Sigmoid colon (tissue), 7 donors: ENCODE measurements at places on chromosomes 7 and 10. TPM values are rescaled to one million over a fixed set of nuclear protein-coding genes. Genes with fewer than 3 reads are reported as not detected.

- no peak for DNase-seq
These were observed 22.4 kb downstream of the VIPR2 start for GRCh38 chr7:159122276-159122675.

Gene ITGB8
- 9.0 TPM for total RNA-seq

Gene SLC39A12
- 0.14 TPM for total RNA-seq

GRCh38 chr7:90320014-90320413 is 1.1 kb downstream of the FAM237B start:
- DNase-seq = no peak

Gene TMEM273
- 11.0 TPM for total RNA-seq

DNA sequence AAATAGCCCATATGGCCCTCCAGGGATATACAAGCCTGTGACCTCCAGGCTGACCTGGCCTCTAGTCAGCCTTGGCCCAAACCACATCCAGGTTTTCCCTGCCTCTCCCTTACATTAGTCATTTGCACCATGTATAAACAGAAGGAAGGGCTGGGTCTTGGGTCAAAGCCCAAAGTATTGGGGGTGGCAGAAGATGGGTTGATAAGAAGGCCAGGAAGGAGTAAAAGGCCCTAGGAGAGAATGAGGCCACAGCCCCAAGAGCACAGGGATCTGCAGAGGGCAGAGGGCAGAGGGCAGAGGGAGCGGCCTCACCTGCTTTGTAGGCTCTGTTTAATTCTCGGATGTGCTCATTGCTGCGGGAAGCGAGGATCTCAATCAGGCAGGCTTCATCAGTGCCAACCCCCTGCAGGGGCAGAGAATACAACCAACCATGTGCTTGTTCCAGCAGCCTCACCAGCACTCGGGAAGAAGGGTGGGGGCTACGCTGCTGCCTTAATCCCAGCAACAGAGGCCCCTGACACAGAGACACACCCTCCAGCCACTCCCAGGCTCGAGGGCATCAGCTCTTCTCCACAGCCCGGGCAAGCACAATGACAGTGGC is 31.3 kb downstream of the PLAC9 start:
- no peak for DNase-seq

GRCh38 chr7:156832195-156832877 is 60.6 kb downstream of the LMBR1 start:
- no peak for DNase-seq

Gene GSTO2
- total RNA-seq = 1.3 TPM

DNA sequence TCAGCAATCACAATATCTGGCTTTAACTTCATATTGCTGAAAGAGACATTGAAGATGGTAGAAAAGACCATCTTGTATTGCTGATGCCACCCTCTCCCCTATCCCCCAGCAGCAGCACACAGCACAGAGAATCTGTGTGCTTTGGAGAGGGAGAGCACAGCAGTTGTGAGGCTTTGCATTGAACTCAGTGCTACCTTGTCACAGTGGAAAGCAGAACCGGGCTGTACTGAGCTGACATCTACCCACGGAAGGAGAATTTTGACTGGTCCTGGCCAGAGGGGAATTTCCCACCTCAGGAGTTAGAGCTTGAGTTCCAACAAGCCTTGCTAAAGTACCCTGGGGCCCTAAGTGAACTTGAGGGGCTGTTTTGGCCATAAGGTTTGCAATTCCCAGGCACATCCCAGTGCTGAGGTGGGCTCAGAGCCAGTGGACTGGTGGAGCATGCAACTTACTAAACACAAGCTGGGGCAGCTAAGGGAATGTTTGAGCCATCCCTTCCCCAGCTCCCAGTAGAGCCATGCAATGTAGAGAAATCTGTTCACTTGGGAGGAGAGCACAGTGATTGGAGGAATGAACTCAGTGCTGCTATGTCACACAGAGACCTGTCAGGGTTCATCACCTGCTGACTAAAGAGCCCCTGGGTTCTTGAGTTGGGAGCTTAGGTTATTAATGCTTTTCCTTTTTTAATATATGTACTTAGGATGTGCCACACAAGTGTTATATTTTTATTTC is 62.1 kb downstream of the OR13A1 start:
- DNase-seq = no peak

- DNase-seq = peak; percentile 68
These were observed 1.3 kb downstream of the HOXA7 start for GRCh38 chr7:27154901-27155815.

DNA sequence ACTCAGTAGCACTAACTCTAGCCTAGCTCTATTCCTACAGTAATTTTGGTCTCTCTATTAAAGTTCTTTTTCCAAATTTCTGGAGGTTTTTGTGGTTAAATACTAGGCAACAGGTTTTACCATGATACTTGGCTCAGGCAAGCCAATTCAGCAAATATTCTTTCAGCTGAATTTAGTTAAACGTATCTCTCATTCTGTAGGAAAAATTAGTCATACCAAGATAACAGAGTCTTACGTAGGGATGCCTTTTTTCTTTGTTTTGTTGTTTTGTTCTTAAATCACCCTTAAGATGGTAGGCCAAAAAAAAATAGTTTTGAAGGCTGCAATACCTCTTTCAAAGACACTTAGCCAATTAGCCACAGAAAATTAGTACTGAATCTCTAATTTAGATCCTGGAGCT is 180.5 kb downstream of the MAGI2 start:
- DNase-seq = no peak

GRCh38 chr10:34254596-34254995 is 560.5 kb downstream of the PARD3 start:
- no peak for DNase-seq

Gene TCAF2
- 2.9 TPM for total RNA-seq

GRCh38 chr10:62162261-62162981 is 106.2 kb downstream of the RTKN2 start:
- no peak for DNase-seq

- no peak for DNase-seq
These were observed 4.8 kb downstream of the ELOVL3 start for GRCh38 chr10:102230861-102231356.

DNA sequence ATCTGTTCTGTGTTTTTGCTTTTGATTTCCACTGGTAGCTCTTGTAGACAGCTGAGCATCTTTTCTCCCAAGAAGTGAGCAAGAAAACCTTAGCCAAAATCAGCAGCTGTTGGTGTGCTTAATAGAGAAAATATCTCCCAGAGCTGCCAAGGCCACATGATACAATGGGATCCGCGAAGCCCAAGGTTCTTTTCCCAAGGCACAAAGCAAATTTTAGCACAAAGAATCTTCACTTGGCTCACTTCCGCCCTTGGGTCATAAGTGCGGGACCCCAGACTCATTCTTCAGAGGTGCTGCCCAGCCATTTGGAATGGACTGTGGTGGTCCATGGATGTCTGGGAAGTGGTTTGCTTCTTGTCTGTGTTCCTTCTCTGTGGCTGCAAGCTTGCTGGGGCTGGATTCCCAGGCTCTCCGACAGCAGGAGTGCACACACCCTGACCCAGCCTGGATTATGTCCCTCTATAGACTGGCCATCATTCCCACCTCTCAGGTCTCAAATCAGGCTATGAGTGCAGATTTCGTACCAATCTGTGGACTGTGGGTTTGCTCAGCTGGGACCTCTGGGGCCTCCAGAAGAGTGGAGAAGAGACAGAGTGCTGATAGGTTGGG is 93.0 kb upstream of the TMEM72 start:
- no peak for DNase-seq

DNA sequence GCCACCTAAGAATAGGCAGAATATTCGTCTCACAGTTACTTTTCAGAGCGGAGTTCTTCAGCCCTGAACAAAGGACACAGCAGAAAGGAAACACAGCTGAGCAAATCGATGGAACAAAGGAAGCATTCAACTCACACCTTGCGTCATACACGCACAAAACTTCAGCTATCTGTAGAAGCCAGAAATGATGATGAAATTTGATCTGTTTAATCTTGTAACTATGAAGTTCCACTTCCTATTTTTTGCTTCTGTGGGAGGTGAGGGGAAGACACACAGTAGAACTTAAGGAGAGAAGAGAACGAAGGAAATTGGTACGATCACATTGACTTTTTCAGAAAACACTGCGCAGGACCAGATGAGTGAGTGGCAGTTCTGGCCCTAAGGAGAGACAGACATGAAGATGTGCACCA is 26.2 kb downstream of the FAM171A1 start:
- no peak for DNase-seq

- no peak for DNase-seq
These were observed 137.9 kb upstream of the LYZL1 start for GRCh38 chr10:29151005-29151404.

DNA sequence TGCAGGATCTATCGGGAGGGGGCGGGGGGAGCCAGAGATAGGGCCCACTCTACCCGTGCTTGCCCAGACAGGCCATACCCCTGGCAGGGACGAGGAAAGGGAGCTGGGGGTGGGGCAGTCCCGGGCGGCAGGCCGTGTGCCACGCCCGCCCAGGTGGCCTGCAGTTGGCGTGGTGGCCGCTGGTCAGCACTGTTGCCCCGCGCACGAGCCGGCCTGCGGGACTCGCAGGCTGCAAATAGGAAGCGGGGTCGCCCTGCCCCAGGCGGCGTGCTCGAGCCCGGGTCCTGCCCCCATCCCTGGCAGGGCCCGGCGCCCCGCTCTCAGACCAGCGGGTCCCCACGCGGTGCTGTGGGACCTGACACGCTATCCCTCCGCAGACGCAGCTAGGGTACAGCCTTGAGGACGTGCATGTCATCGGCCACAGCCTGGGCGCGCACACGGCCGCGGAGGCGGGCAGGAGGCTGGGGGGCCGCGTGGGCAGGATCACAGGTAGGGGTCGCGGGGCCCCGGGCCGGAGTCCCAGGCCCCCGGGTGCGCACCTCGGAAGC is 6.7 kb downstream of the PNLIPRP2 start:
- DNase-seq = no peak

Gene VPS37D
- 1.6 TPM for total RNA-seq

Gene NKX2-3
- 33.1 TPM for total RNA-seq

Gene AKR1C2
- 8.6 TPM for total RNA-seq

Gene CYP17A1
- total RNA-seq = not detected

GRCh38 chr10:5582736-5583135 is 58.0 kb downstream of the CALML3 start:
- no peak for DNase-seq

GRCh38 chr7:131970602-131971001 is 414.2 kb upstream of the PODXL start:
- no peak for DNase-seq

DNA sequence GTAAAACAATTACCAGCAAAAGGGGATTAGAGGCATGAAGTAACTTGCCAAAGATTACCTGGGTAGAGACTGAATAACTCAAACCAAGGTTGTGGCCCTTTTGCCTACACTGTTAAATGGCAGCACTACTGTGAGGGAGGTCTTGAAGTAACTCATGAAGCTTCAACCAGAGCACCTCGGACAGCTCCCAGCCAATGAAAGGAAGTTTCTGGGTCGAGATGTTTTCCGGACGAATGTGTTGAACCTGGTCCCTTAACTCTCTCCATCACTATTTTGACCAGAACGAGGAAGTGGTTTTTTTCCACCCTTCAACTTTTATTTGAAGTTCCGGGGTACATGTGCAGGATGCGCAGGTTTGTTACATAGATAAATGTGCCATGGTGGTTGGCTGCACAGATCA is 133.6 kb upstream of the PRKCQ start:
- DNase-seq = no peak

DNA sequence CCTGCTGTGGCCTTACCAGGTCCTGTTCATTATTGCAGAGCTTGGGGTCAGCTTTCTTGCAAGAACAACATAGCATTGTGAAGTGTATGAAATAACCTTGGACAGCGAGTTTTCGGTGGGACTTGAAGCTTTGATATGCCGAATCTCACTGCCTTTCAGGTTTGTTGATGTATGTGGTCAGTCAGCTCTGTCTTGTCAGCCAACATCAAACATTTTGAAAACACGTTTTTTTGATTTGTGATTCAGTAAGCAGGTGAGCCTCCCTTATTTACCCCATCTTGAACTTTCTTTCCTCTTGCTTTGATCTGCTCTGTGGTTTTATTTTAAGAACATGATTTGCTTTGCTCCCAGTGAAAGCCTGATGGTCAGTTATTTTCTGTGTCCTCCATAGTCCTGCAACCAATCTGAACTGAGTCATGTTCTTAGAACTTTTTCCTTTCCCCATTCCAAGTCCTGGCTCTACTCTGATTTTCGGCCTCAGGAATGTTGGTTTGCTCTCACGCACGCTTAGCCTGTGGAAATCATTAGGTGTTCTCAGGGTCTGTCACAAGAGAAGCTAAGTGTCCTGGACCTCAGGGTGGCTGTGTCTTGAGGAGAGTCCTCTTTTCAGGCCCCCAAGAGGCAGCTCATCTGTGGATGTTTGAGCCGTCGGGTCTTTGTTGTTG is 8.7 kb downstream of the WBP1L start:
- peak; percentile 82 for DNase-seq

DNA sequence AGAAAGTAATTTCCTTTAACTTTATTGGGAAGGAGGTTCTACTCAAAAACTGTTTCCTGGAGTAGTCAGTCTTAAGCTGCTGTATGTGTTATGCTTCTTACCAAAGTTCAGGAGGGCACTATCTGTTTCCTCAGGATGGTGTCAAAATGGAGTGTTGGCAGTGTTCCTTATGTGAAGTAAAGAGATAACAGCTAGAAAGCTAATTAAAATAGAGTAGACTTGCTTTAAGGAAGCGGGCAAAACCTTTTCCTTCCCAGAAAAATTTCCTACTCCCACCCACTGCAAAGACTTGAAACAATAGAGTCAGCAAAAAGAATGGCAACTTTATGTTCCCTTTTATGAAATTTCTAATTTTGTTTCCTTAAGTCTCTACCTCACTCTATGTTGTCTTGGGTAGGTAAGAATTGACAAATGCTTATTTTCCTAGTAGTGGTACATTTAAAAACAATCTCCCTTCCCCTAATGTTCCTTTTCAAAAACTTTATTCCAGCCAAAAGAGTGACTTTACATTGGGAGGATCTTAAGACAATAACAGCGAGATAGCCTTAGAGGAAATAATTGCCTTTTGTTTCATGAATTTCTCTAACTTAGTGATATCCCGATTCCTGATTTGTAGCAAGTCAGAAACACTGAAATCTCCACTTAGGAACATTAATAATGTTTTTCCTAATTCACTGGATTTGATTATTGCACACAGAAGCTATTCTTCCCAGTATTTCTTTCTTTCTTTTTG is 26.5 kb upstream of the ENTPD1 start:
- no peak for DNase-seq

Gene FAM237B
- total RNA-seq = not detected

Gene PPP1R3A
- not detected for total RNA-seq

GRCh38 chr10:83880252-83880791 is 259.0 kb upstream of the GHITM start:
- no peak for DNase-seq

Gene HMX3
- total RNA-seq = 0.83 TPM
